ENCODE measurements at places on chromosomes 7 and 10.
A peak's percentile ranks its signal among the peaks of the same experiment; 100 is the strongest.

DNA sequence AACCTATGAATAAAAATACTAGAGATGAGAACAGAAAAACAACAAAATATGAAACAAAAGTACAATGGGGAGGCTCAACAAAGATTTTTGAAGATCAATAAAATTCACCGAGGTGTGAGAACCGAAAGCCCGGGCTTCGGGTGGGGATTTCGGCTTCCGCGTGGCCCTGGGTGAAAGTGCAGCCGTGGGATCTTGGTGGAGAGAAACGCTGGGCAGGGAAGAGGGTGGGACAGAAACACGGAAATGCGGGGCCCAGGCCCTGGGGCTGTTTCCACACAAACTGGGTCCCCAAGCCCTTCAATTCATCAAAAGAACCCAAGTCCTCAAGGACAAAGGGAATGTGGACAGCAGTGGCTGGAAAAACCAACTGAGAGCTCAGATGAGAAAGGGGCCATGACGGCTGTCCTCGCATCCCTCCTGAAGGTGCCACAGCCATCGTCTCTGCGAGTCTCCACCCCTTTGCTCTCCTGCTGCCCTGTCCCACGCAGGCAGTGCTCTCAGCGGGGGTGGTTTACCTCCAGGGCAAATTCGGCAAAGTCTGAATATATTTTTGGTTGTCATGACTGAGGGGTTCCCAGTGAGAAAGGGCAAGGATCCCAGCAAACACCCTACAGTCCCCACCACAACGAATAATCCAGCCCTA is 19.7 kb downstream of the FOXL3 start:
- DNase-seq = no peak

- DNase-seq = no peak
Measured at GRCh38 chr7:130352194-130353074, 7.8 kb downstream of the CPA5 start.

GRCh38 chr7:139544645-139545044 is 21.2 kb downstream of the CLEC2L start:
- DNase-seq = no peak

GRCh38 chr7:94183289-94183749 is 179.2 kb upstream of the BET1 start:
- DNase-seq = no peak

GRCh38 chr10:78424723-78425122 is 391.1 kb downstream of the RPS24 start:
- no peak for DNase-seq

GRCh38 chr7:155713384-155713783 is 68.9 kb downstream of the RBM33 start:
- DNase-seq = no peak

GRCh38 chr7:70703785-70704184 is 428.2 kb upstream of the GALNT17 start:
- DNase-seq = no peak

DNA sequence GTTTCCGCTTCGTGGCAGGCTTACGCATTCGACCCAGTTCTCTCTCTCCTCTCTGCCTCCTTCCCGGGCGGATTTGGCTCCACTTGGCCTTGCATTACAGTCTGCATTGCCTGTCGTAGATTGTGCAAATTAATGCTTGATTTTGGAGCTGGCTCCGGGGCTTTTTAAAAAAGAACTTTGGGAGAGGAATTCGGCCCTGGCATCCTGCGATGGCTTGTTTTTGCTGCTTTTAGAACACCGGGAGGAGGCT is 767 bp downstream of the EIF4EBP2 start:
- no peak for DNase-seq

GRCh38 chr7:130865408-130866236 is 131.6 kb upstream of the KLF14 start:
- no peak for DNase-seq

GRCh38 chr10:100742076-100742771 is 3.2 kb upstream of the PAX2 start:
- no peak for DNase-seq

DNA sequence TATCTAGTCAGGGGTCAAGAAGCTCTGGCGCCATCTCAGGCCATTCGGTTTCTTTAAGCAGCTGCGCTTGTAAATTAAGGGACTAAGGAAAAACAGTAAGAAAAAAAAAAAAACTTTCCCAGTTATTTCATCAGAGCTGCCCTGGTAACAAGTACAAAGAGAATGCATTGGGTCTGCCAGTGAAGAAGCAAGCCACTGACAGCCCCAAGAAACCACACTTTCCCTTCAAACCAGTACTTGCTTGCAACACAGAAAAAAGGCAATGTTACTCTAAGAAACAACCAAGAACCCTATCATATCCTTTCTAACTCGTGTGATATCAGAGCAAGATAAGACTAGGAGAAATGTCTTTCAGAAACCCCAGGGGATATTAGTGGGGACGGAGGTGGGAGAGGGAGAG is 40.6 kb upstream of the AOAH start:
- DNase-seq = no peak

DNA sequence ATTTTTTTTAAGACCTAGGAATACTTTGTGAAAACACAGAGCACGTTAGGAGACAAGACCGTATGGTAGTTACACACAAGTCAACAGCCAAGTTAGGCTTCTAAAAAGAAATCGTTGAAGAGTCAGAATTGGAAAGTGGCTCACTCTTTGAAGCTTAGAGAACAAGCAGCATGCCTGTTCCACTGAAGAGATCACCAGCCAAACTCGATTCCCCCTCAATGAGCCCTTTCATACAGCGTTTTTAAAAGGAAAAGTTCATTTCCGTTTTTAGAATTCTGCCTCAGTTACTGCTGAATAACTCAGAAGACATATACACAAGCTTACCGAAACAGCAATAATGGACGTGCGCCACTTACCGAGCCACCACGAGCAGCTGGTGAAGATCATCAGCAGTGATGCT is 41.0 kb downstream of the MCMBP start:
- DNase-seq = no peak

DNA sequence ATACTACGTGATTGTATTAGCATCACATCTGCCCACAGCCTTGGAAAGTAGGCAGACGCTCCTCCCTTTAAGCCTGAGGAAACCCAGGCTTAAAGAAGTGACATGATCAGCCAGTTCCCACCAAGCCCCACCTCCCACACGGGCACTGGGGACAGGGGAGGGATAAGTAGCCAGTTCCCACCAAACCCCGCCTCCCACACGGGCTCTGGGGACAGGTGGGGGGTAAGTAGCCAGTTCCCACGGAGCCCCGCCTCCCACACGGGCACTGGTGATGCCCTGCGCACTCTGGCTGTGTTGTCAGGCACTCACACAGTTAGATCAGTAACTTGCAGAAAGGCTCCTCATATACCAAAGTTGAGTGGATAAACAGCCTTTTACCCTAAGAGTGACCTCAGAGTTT is 606.8 kb downstream of the PTPRN2 start:
- DNase-seq = no peak

DNA sequence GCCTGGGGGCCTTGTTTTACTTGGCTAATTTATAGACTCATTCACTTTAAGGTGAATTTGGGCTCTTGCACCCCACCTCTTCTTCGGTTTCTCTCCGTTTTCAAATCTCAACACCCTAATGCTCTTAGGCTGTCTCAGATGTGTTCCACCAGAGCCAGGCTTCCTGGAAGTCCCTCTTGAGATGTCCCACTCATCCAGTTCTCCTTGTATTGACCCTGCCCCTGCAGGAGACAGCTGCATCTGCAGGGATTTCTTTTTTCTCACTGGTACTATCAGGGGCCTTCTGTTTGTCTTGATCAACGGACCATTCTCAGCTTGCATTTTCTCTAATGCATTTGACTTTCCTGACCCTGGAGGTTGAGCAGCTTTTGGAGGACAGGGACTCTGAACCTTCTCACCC is 279.5 kb downstream of the GALNT17 start:
- no peak for DNase-seq

- DNase-seq = no peak
Measured at GRCh38 chr7:38311329-38311937, 38.0 kb upstream of the TARP start.

GRCh38 chr10:16809074-16809718 is 8.0 kb downstream of the RSU1 start:
- peak; percentile 29 for DNase-seq

- no peak for DNase-seq
Measured at GRCh38 chr10:62000726-62001125, 99.2 kb downstream of the ARID5B start.
